ENCODE measurements at places on chromosomes 6 and 20.

- DNase-seq = peak; percentile 63
These were observed 18.6 kb upstream of the FOXO3 start for GRCh38 chr6:108541843-108542759.

GRCh38 chr20:2839732-2840137, 720 bp downstream of the PCED1A start:
- no peak for DNase-seq

DNA sequence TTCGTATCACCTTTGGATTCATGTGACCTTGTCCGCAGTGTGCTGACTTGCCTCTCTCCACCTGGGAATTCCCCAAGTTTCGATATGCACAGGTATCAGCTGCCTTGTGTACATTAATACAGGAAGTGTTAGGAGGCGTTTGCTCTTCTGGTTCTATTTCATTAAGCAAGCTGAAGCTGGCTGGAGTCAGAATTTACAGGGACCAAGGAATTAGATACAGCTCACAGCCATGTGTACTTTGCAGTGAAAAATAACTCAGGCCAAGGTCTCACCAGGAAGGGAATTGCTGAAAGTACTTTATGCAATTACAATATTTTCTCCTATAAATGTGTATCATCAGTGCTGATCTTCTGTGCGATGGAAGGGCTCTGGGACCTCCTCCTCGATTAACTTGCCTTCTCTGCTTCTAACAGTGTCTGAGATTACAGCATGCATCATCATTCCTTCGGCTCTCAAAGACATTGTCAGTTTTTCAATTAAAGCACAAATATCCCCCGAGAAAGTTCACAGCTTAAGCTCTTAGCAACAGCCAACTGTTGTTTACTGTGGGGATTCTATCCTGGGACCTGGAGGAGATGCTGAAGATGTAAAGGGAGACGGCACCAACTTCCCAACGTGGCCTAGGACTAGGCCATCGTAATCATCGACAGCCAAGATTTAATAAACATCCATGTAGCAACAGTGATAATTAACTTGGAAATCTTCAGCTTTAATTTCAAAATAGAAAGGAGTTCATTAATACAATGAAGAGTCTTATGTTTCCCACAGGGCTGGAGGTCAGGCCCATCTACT, 13.8 kb upstream of the TIAM2 start:
- DNase-seq = no peak

DNA sequence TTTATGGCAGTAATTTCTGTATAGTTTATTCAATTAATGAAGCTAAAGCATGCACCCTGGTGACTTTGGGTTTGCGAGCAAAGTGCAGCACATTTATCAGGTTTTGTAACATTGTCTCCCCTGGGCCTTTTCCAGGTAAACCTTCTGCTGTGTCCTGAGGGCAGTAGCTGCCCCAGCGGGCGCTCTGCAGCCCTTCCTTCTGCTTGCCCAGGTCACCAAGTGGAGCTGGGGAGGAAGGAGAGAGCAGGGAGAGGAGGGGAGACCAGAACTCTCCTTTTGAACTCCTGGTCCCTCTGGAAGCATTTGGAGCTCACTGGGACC, 145.6 kb downstream of the DLL1 start:
- DNase-seq = no peak
